Natural killer cell (primary cell): ENCODE measurements at places on chromosomes 11 and 22. TPM values are rescaled to one million over a fixed set of nuclear protein-coding genes. Genes with fewer than 3 reads are reported as not detected.

- DNase-seq, result peak; percentile 13
These were observed 37.8 kb upstream of the TH start for GRCh38 chr11:2209370-2209801.

GRCh38 chr11:38446336-38446735, 1848.3 kb upstream of the RAG2 start:
- no peak for DNase-seq

DNA sequence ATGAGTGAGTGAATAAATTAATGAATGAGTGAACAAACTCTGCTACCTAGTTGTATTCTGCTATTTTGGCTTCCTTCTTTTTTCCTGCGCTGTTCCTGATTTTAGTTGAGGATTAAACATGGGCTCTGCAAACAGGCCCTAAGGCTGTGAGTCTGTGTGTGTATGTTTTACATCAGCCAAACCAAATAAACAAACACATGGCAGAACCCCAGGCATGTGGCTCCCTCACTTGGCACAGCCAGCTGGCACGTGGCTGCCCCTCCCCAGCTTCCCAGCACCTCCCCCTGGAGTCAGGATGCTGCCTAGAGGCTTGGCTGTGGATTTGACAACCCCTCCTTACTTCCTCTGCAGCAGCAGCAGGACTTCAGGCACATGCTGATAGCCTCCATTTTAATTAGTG, 593.2 kb downstream of the INSC start:
- DNase-seq, result no peak

- no peak for DNase-seq
These were observed 157.3 kb upstream of the CTSC start for GRCh38 chr11:88494848-88495247.

- no peak for DNase-seq
These were observed 42.8 kb downstream of the GRAMD4 start for GRCh38 chr22:46663001-46663400.

DNA sequence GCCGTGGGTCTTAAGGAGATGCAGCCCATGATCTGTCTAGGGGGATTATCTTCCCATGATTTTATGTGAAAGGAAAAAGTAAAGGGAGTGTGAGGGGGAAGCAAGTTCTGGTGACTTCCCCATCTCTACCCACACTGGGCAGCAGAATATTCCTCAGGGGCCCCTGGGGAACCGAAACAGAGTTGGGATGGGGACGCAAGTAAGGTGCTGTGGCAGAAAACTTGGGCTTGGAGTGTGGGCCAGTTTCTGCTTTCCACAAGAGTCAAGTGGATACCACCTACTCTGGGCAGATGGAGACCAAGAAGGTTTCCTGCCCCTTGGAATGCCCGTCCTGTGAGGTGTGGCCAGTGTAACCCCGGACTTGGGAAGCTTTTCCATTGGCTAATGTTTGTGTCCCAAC, 64.4 kb downstream of the SGSM3 start:
- DNase-seq, result no peak

DNA sequence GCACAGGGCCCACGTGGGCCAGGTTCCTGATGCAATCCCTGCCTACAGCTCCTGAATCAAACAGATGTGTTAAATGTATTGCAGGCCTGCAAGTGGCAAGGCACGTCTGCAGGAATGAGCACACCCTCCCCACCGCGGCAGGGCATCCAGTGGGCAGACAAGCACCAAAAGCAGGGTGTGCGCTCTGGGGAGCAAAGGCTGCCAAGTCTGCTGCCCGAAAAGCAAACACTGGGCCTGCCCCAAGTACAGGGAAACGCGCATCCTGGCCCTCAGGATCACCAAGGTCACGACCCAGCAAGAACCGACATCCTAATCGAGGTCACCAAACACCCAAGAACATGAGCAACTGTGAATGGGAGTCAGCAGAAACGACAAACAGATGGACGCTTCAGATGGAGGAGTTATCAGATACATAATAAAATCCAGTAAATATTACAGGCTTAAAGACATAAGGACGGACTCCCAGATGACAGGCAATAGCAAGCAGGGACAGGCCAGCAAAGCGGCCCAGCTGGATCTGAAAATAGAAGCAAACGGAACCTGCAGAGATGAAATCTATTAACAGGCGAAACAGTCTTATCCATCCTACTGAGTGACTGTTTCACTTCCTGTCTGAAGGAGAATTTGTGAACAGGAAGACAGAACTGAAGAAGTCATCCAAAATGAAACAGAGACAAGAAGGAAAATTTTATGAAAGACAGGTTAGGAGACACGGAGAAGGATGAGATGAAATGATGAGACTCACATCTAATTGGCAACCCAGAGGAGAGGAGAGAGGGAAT, 26.7 kb downstream of the CARS1 start:
- no peak for DNase-seq

DNA sequence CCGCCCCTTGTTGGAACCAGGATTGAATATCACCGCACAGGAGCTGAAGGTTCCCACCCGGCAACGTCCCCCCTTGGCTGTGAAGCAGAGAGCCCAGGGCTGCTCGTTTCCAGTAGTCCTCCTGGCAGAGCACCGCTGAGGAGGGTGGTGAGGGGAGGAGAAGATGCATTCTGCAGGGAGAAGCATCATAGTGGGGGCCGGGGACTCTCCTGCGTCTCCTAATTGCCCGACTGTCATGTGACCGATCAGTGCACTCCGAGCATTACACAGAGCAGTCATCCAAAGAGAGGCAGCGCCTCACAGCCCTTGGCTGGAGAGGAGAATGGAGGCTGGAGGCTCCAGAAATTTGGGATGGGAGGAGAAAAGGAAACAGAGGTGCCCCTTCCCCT, 85.0 kb upstream of the SEPTIN5 start:
- no peak for DNase-seq

DNA sequence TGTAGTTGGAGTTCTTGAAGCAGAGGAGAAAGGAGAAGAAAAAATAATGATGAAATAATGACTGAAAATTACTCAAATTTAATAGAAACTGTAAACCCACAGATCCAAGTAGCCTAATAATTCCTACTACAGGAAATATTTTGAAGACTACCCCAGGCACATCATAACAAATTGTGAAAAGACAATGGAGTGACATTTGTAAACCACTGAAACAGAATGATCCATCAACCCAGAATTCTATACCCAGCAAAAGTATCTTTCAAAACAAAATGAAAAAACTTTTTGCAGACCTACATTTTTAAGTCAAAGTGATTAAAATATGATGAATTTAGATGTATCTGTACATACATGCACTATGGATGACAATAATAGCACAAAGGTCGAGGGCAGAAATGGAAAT, 194.6 kb downstream of the TMEM135 start:
- DNase-seq, result no peak

DNA sequence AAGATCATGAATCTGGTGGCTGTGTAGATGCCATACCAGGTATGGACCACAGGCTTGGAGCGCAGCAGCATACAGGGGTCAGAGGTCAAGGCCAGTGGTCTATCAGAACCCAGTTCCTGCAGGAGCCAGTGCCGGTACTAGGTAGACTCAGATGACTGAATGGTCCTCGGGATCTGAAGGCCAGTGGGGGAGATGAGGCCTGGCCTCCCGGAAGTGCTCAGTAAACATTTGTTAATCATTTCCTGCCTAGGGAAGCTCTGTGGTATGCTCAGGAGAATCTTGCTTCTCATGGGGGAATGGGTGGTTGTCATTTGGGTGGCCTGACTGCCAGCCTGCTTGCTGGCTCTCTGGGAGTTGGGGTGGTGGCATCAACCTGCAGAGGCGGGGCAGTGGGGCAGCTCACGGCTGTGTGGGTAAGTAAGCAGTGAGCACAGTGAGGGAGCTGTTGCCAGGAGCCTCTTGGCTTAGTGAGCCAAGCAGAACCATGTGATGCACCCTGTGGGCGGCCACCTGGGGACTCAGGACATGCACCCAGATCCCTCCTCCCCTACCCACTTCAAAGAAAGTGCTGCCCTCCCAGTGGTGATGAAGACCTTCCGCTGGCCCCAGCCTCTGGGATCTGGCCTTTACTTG, 33.0 kb downstream of the PTPRJ start:
- peak; percentile 54 for DNase-seq

DNA sequence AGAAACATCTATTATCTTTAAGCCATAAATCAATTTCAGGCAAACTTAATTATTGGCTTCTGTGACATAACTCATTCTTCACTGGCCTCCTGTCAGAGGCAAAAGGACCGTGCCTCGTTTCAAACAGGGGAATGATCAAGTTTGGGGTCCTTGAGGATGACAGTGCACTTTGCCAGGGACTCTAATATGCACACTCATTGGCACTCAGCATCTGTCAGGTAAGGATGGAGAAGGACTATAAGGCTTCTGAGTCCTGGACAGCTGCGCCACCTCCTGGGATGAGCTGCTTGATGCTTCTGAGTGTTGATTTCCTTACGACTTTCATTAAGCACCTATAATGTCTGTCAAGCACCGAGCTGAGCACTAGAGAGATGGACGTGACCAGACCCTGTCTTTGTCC, 20.2 kb downstream of the BPIFC start:
- no peak for DNase-seq

- DNase-seq, result no peak
These were observed 11.1 kb upstream of the MYH9 start for GRCh38 chr22:36398601-36399471.

GAS2L1 gene
- total RNA-seq, result 2.8 TPM

AGBL2 gene
- 8.2 TPM for total RNA-seq

ENTHD1 gene
- not detected for total RNA-seq
